IMR-90 (cell line): ENCODE measurements at places on chromosomes 6 and 20. TPM values are rescaled to one million over a fixed set of nuclear protein-coding genes. Genes with fewer than 3 reads are reported as not detected.
A peak's percentile ranks its signal among the peaks of the same experiment; 100 is the strongest.

DNA sequence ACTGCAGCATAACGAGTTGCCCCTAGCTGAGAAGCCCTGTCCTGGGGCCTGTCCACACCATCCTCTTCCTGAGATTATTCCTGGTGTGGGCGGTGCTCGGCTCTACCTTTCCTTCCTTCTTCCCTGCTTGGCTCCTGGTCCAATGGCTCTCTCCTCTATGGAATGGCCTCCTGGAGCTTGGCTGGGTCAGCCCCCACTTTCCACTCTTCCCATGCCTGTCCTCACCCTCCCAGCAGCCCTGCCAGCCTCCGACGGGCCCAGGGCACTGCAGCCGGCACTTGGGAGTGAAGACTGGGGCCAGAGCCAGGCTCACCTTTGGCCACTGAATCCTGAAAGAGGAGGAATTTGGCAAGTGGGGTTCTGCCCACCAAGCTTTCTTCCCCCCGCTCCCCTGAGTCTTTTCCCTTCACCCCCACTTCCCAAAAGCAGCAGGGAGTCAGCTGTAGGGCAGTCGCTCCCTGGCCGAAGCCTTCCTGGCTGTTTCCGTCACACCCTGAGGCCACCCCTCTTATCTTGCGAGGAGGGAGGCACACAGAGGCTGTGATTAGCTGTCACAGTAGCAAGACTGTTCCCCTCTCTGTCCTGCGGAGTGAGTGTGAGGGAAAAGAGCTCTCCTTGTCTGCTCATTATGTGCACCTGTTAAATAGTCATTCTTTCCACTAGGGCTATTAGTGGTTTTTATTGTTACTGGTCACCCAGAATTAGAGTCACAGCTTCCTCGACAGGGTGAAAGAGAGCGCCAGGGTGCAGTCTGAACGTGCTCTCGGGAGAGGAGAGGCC, 6.3 kb upstream of the CDSN start:
- DNase-seq: no peak
- H3K4me3 ChIP-seq: no peak overlapping the region
- H3K4me1 ChIP-seq: peaks cover 2% of the 10 kb centered on the region; the same call in 1 of the 2 replicates
- H3K36me3 ChIP-seq: no peaks in the 10 kb centered on the region
- H3K27me3 ChIP-seq: peaks cover 11% of the 10 kb centered on the region
- H3K27ac ChIP-seq: no peak overlapping the region

GRCh38 chr20:8782804-8783203, 286.1 kb upstream of the PLCB4 start:
- H3K27me3 ChIP-seq: no peaks in the 10 kb centered on the region
- peaks cover 3% of the 10 kb centered on the region; the same call in 1 of the 2 replicates for H3K36me3 ChIP-seq

ME1 gene
- 24.4 and 32.2 TPM in 2 replicates for total RNA-seq

- no peak for DNase-seq
- H3K27ac ChIP-seq: no peak overlapping the region
- no peak overlapping the region for H3K4me3 ChIP-seq
- H3K4me1 ChIP-seq: peaks cover 7% of the 10 kb centered on the region
Measured at GRCh38 chr20:51380401-51381385, 161.8 kb downstream of the NFATC2 start.

GSS gene
- total RNA-seq: 70.5 and 90.0 TPM in 2 replicates

GRCh38 chr6:159473475-159474263, 219.4 kb downstream of the SOD2 start:
- H3K36me3 ChIP-seq: no peaks in the 10 kb centered on the region
- DNase-seq: no peak
- H3K4me3 ChIP-seq: no peak overlapping the region
- no peaks in the 10 kb centered on the region for H3K27me3 ChIP-seq

DNA sequence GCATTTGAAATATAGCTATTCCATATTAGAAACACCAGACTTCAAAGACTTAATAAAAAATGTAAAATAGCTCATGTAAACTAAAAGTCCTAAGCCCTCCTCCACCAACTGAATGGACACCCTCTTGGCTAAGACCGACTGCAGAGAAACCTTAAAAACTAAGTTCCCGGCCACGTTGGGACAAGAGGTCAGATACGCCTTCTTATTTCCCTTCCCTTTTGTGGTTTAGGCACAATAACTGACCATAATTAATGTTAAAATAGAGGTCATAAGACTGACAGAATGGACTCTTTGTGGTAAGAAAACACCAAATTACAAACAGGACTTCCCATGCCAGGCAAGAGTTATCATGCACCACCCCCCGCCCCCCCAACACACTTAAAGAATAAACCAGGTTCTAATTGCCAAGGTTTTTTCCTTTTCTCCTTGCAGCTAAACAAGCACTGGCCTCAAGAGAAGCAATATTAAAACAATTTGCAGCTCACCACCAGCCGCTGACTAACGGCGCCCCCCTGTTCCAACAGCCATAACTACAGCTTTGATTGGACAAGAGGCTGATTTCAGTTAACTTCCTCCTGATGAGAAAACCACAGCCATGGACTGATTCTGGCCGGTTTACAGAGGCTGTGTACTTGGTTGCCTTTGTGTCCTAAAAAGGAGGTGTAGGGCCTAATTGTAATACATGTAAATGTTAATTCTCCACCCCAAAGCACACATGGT, 10.7 kb upstream of the LAMP5 start:
- H3K27me3 ChIP-seq: peaks cover 49% of the 10 kb centered on the region
- no peaks in the 10 kb centered on the region for H3K4me1 ChIP-seq
- no peaks in the 10 kb centered on the region for H3K36me3 ChIP-seq
- H3K27ac ChIP-seq: no peak overlapping the region
- H3K4me3 ChIP-seq: no peak overlapping the region

- H3K4me3 ChIP-seq: no peak overlapping the region
- DNase-seq: no peak
- no peaks in the 10 kb centered on the region for H3K4me1 ChIP-seq
Measured at GRCh38 chr6:97405818-97406409, 122.9 kb upstream of the MMS22L start.

REM1 gene
- not detected in 2 replicates for total RNA-seq

DNA sequence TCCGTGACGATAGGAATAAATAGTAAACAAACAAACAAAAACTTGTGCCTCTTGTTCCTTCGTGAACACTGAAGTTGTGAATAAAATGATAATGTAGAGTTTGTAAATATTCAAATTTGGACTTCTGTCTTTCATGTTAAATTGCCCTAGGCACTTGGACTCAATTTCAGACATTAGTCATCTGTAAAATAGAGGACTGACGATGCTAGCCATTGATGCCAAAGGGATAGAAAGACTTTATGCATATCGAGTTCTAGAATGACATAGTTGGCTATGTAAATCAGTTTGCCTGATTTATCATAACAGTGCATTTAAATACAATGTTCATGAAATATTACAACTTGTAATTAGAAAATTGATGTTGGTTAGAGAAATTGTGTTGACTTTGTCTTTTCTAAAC, 45.9 kb upstream of the FLRT3 start:
- no peaks in the 10 kb centered on the region for H3K36me3 ChIP-seq
- no peak overlapping the region for H3K27ac ChIP-seq
- no peak for DNase-seq

- no peaks in the 10 kb centered on the region for H3K27me3 ChIP-seq
- H3K27ac ChIP-seq: peak overlapping the region; percentile 87; the same call in 1 of the 2 replicates
- H3K36me3 ChIP-seq: no peaks in the 10 kb centered on the region
- DNase-seq: peak; percentile 99
- peaks cover 6% of the 10 kb centered on the region for H3K4me1 ChIP-seq
Measured at GRCh38 chr6:20811109-20811761, 277.0 kb downstream of the CDKAL1 start.

- DNase-seq: no peak
- no peaks in the 10 kb centered on the region for H3K36me3 ChIP-seq
- no peak overlapping the region for H3K27ac ChIP-seq
- no peaks in the 10 kb centered on the region for H3K27me3 ChIP-seq
- no peaks in the 10 kb centered on the region for H3K4me1 ChIP-seq
- H3K4me3 ChIP-seq: no peak overlapping the region
Measured at GRCh38 chr6:46642928-46643751, 9.5 kb downstream of the CYP39A1 start.

METTL24 gene
- not detected in 2 replicates for total RNA-seq

DNA sequence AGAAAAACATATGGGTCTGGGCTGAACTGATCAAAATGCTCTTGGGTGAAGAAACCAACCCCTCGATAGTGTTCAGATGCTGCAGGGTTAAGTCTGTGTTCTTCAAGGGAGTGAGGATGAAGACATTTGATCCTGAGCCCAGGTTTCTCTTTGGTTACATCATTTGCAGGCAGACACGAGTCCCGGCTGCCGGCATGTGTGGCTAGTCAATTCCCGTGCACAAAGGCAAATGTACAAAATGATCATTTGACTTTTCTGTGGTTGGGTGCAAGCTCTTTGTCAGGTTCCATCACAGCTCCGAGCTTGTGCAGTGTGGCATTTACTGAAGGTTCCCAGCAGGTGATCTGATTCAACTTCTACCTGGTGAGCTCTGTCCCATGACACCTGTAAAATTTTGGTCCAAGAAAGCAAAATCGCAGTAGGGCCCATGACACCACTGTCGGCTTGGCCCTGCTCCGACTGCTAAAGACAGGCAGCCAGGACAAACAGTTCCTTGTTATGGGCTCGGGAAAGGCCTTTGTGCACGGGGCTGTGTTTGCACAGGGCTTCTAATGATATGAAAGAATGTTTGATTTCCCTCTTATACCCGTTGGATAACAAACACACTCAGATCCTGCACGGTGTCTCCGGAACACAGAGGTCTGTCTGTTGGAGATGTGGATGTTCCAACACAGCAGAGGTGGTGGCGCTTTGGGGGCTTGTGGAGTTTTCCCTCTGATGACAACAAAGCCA, 46.9 kb downstream of the GJA10 start:
- no peaks in the 10 kb centered on the region for H3K27me3 ChIP-seq
- DNase-seq: no peak
- H3K4me1 ChIP-seq: no peaks in the 10 kb centered on the region; the same call in 1 of the 2 replicates
- no peaks in the 10 kb centered on the region for H3K36me3 ChIP-seq
- H3K4me3 ChIP-seq: no peak overlapping the region

ENPP4 gene
- under 0.01 TPM in 2 replicates for total RNA-seq

DNA sequence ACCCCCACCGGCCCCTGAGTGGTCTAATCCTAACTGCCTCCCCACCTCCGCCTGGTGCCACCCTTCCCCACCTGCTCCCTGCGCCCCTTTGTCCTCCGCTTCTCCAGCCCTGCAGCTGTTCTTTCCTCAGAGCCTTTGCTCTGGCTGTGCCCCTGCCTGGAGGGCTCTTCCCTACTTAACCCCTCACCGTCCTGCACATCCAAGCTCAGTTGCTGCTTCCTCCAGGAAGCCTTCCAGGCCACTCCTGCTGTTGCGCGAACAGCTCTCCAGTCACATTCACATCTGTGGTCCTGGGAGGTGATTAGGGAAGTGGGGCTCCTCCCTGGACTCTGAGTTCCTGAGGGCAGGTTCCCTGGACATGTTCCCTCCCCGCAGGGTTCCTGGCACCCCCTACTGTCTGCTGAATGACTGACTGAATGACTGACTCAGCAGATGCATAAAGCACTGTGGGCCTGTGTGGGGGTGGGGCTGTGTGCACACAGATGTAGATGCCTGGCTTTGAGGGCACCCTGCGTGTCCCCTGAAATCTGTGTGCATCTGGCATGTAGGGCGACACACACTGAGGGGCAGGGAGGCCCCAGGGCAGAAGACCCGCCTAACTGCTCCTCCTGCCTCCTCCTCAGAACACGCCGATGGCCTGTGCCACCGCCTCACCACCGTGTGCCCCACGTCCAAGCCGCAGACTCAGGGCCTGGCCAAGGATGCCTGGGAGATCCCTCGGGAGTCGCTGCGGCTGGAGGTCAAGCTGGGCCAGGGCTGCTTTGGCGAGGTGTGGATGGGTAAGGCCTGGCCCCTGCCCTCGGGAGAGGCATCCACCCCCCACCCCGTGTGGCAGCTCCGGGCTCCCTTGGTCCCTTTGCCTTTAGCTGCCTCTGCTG, 51.4 kb downstream of the SRC start:
- no peak for DNase-seq
- peaks cover 39% of the 10 kb centered on the region for H3K36me3 ChIP-seq
- no peak overlapping the region for H3K27ac ChIP-seq
- H3K4me1 ChIP-seq: no peaks in the 10 kb centered on the region

DNA sequence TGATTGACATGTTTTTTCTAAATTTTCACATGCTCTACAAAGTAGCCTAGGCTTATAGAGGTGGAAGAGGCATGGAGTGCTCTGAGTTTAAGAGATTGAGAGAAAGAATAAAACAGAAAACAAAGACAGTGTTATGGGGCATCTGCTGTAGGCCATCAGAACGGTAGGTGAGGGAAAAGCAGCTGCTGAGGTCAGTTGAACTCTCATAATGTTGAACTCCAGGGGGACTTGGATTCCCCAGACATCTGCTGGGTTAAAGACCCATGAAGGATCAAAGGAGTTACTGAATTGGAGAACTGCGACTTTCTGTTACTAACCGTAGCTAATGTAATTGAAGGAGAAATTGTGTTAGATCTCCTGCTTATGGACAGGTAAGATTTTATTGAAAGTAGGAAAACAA, 333.9 kb downstream of the TFAP2B start:
- H3K4me1 ChIP-seq: no peaks in the 10 kb centered on the region
- DNase-seq: no peak
- no peaks in the 10 kb centered on the region for H3K36me3 ChIP-seq
- no peaks in the 10 kb centered on the region for H3K27me3 ChIP-seq
- no peak overlapping the region for H3K4me3 ChIP-seq

NUP43 gene
- total RNA-seq: 35.0 and 40.5 TPM in 2 replicates

- DNase-seq: no peak
- no peak overlapping the region for H3K27ac ChIP-seq
- H3K27me3 ChIP-seq: no peaks in the 10 kb centered on the region
Measured at GRCh38 chr6:47701363-47701762, 3.0 kb downstream of the ADGRF4 start.

GRCh38 chr6:38234934-38235682, 404.6 kb downstream of the BTBD9 start:
- H3K4me1 ChIP-seq: peaks cover 4% of the 10 kb centered on the region
- no peak for DNase-seq
- no peak overlapping the region for H3K4me3 ChIP-seq

BMP5 gene
- under 0.01 TPM in 2 replicates for total RNA-seq

DNA sequence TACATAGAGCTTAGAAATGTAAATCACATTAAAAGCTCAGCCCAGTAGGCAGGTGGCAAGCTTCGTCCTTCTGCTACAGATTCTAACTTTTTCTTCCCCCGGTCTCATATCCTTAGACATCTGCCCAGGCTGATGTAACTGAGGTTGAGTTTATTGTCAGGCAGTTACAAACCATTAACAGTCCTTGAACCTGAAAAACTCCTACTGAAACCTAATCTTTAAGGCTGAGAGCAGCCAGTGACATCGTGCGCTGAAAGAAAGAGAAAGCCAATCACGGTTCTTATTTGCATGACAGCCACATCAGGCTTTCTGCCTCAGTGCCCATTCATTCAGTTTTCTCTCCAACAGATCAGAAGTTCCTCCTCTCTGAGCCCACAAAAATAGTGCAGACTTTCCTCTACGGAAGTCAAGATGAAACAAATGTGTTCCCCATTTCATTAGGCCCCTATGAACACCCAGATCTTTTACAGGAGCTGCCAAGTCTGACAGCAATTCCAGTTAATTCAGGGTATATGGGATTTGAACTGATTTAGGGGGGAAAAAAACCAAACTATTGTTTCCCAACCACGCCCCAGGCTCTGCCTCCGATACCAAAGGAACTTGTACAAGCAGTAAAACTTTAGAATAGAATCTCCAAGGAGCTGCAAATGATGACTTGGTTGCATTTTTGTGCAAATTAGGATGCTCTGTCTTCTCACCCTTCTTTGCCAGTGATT, at the start of gene NHSL1:
Gene NHSL1 (minus strand): TSS at position 192 of the 716 bp plus-strand sequence. CDS start 204 bp downstream, outside the sequence.
- peak; percentile 26 for DNase-seq
- H3K36me3 ChIP-seq: peaks cover 2% of the 10 kb centered on the region; the same call in 1 of the 2 replicates
- H3K4me3 ChIP-seq: no peak within 1 kb of the TSS
- H3K4me1 ChIP-seq: peaks cover 5% of the 10 kb centered on the region; the same call in 1 of the 2 replicates
- no peak within 1 kb of the TSS for H3K27ac ChIP-seq

GRCh38 chr6:52697903-52698302, 27.0 kb downstream of the TMEM14A start:
- DNase-seq: no peak
- peaks cover 6% of the 10 kb centered on the region for H3K27me3 ChIP-seq
- H3K27ac ChIP-seq: no peak overlapping the region
- no peaks in the 10 kb centered on the region for H3K36me3 ChIP-seq
- H3K4me3 ChIP-seq: no peak overlapping the region
